ENCODE measurements at places on chromosomes 2 and 18.

GRCh38 chr2:165149439-165149838, 54.4 kb downstream of the SCN3A start:
- no peak for DNase-seq

GRCh38 chr2:53347269-53347668, 420.3 kb upstream of the CHAC2 start:
- DNase-seq: no peak

DNA sequence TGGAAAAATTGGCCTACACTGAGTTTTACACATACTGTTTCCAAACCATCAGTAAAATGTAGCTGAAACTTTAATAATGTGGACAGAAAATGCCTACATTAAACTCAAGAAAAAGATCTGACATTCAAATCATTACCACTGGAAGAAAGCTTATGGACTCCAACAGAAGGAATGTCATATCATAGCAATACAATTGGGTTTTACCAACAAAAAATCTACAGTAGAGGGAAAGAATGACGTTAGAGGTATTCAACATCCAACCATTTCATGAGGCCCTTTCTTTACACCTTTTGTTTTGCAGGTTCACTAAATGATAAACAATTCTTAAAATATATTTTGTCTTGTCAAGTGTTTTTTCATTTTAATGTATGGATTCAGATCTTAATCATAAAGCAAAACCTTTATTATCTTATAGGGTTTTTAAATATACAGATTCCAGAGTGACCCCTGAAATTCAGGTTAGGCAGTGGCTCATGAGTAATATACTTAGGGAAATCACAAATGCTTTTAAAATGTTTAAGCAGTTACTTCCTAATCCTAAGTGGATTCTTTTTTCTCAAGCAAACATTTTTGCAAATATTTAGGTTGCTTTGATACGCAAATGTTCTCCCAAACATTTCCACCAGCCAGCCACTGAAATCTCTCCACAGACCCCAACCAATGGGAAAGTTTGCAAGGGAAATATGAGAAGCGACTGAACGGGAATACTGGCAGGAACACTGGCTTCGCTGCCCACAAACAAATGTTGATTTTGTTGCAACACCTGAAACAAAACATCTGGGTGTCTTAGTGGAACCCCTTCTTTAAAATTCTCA, 168.7 kb downstream of the TCF4 start:
- DNase-seq: no peak

- no peak for DNase-seq
Observed at GRCh38 chr2:105399207-105399861, 483 bp upstream of the FHL2 start.

- DNase-seq: no peak
Observed at GRCh38 chr2:206488053-206488452, 44.7 kb downstream of the ADAM23 start.
